Activated CD4-positive, alpha-beta T cell treated with anti-CD3 and anti-CD28 coated beads, Interleukin-2, amount 50 U/mL, for 1 hour (primary cell): ENCODE measurements at places on chromosomes 6 and 20.

DNA sequence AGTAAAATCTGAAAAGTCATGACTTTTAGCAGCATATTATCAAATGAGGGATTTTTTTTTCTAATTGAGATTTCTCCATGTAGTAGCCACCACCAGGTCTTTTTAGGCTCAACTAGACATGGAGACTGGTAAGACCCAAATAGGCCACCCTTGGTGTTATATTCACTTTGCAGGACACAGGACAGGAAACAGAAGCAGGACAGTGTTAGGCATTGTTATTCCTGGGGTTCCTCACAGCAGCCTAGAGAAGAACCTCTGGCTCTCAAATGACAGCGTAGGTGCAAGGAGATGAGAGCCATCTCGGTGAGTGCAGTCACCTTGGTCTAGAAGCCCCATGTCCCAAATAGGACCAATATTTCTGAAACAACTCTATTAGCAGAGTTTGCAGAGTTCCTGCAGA, 19.2 kb upstream of the PBOV1 start:
- no peak for DNase-seq

DNA sequence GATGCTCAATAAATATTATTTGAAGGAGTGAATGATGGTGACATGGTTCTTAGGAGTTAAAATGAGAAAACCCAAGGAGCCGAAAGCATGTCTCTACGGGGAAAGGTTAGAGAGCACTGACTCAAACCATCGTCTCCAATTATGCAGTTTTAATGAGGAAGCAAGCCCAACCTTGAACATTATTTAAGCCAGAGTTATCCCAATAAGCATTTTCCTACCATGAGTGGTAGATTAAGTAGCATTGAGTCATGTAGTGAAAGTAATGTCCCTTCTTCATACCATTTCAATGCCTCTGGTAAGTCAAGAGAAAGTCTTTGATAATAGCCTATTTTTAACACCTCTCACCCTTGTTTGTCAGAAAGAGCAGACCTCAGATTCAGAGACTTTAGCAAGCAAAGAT, 13.5 kb downstream of the TSHZ2 start:
- DNase-seq = no peak

GRCh38 chr6:38687043-38687353, 15.9 kb downstream of the GLO1 start:
- no peak for DNase-seq

DNA sequence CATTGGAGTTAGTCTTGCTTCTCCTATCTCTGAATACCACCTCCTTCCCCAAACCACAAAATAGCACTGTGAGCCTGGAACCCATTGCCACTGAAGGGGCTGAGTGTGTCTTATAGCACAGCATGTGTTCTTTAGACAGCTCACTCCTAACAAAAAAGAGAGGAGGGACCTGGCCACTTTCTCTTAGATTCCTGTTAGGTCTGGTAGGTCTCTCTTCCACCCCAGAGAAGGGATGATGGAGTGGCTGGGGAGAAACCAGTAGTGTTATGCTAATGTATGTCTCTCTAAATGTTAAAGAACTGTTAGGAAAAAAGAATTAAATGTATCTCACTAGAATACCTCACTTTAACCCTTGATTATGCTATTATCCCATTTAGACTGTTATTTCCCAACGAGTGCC, 340.3 kb downstream of the EPHA7 start:
- no peak for DNase-seq

DNA sequence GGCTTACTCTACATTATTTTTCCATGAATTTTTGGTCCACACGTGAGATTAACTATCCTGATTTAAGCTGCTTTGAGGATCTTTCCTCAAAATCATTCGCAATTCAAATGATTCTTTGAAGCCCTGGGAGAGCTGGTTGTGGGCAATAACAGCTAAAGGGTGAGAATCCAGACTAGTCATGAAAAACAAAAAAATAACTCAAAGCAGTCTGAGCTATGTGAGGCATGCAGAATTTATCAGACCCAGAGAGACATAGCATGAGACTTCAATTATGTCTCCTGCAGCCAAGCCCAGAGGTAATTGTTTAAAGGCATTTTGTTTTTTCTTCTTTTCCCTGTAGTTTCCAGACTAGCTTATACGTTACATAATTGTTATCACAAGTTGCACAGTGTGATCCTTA, 517.3 kb upstream of the PTCHD4 start:
- no peak for DNase-seq

DNA sequence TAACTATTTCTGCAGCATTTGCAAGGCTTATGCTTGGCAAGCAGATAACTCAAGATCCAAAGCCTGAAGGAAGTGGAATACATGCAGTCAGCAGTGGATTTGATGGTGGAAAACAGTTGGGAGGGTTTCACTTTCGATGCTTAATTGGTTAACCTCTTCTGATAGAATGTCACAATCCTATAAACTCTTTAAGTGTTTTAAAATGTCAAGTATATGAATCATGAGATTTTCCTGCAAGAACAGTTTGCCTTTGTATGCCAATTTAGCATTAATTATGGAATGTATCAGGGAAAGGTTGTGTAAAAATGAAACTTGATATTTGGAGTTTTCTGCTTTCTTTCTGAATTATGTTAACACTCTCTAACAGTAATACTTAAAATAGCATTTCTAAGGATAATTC, 36.6 kb downstream of the NKX2-4 start:
- DNase-seq = no peak

DNA sequence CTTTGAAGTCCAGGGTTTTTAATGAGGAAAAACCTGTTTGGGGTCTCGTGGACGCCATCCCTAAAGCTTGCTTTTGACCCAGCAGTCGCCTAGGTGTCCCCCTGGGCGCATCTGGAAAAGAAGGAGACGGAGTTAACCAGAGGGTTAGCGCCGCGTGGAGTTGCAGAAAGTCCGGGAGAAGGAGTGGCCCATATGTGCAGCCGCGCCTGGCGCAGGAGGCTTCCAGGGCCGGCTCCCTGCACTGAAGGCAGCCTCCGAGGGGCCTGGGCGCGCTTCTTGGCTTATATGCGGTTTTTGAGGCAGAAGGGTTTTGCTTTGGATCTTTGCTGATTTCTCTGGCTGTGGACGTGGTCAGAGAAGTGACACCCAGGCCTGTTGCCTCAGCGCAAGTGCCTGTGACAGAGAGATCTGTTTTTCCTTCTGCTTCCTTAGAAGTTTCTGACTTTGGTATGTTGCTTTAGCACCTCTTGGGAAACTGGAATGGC, 987 bp downstream of the TMEM181 start:
- no peak for DNase-seq

DNA sequence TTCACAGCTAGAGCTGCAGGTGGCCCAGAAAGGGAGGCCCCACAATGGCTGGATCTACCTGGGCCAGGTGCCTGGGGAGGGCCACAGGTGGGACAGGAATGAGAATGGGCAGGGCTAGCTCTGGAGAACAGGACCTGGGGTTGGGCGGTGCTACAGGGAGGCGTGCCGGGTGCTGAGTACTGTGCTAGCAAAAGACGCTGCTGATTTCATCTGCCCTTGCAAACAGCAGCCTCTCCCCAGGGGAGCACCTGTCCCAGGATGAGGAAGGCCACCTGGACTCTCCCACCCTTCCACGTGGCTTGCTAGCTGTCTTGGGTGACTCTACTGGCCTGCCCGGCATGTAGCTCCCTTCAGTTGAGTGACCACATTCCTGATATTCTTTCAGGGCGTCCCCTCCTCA, 6.6 kb upstream of the YTHDF1 start:
- no peak for DNase-seq

DNA sequence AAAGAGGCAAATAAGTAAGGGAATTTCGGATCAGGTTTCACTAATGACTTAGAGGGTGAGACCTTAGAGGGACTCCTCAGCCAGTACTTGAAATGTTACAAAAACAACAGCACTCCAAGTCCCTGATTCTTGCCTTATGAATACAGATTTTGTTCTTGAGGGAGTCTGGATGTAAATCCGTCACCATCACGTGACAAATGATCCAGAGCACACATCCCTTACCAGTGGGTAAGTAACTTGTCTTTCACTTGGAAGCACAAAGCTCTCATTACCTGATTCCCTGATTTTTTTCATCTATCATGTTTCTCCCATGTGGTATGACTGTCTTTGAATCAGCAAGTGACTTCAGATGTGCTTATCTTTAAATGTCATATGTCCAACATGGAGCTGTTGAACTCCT, 595.3 kb upstream of the POU3F2 start:
- DNase-seq = no peak

DNA sequence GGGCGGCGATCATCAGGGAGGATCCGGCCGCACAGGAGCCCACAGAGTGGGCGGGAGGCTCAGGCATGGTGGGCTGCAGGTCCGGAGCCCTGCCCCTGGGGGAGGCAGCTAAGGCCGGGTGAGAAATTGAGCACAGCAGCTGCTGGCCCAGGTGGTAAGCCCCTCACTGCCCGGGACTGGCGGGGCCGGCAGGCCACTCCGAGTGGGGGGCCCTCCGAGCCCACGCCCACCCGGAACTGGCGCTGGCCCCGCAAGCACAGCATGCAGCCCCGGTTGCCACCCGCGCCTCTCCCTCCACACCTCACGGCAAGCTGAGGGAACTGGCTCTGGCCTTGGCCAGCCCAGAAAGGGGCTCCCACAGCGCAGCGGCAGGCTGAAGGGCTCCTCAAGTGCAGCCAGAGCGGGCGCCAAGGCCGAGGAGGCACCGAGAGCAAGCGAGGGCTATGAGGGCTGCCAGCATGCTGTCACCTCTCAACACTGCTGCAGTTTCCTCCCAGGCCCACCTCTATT, 48.1 kb upstream of the UST start:
- no peak for DNase-seq

GRCh38 chr6:53044071-53044470, 21.1 kb upstream of the FBXO9 start:
- no peak for DNase-seq

DNA sequence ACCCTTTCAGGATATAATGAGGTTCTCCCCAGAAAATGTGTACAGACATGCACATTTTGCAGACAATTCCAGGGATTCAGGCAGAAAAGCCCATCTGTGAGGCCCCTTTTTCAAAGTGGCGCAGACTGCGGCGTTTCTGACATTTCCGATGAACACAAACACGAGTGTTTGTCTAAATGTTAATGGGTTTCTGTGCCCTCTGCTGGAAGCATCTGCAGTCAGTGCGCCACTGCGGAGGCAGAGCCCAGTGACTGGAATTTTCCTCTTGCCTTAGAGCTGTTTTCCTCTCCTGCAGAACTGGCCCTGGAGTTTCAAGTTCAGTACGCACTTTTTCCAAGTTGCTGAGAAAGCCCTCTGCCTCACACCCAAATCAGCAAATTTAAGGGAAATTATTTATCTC, 15.3 kb downstream of the ANKRD60 start:
- DNase-seq = no peak

- no peak for DNase-seq
Measured at GRCh38 chr6:119112812-119113530, 34.5 kb upstream of the FAM184A start.

DNA sequence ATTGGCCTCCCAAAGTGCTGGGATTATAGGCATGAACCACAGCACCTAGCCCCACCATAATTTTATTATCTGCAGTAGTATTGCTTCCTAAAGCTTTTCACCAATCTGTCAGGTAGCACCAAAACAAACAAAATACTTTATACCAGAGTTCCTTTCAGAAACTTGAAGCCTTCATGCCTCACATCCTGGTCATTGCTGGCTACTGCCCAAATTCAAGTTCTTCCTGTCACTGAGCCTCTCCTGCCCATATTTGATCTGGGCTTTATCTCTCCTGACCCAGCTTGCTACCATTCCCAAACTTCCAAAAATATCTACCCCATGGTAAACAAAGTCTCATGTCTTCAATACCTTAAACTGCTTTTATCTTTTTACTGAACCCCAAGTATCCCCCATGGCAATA, 34.9 kb upstream of the DST start:
- no peak for DNase-seq

DNA sequence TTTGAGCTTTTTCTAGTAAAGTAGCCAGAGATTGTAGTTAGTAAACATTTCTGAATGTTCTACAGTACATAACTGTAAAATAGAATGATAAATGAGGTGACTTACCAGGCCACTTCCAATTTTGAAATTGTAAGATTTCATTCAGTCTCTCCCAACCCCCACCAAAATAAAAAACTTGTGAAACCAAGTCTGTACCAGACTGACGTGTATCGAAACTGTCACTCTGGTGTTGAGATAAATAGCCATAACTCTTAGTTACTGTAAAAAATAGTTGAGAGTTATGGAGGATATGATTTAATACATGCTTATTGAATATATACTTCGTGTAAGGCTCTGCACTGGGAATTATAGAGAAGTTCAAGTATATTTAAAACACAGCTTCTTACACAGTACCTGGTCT, 455.7 kb downstream of the PLCB1 start:
- no peak for DNase-seq

GRCh38 chr20:8788831-8789230, 280.1 kb upstream of the PLCB4 start:
- DNase-seq = no peak

DNA sequence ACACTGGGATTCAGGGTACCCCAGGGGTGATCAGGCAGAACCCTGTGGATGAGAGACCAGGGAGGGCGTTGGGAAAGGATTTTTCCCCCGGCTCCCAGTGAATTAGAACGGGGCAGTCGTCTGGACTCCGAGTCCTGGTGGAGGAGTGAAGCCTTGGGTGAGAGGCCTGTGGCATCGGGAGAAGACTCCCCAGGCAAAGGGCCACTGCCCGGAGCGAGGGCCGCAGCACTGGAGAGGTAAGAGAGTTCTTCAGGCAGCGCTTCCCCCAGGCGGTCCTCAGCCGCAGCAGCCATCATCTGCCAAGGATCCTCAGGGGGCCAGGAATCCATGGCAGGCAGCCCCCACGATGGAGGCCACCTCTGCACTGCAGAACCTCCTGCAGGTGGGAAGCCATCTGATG, 663 bp downstream of the C6orf15 start:
- DNase-seq = no peak

DNA sequence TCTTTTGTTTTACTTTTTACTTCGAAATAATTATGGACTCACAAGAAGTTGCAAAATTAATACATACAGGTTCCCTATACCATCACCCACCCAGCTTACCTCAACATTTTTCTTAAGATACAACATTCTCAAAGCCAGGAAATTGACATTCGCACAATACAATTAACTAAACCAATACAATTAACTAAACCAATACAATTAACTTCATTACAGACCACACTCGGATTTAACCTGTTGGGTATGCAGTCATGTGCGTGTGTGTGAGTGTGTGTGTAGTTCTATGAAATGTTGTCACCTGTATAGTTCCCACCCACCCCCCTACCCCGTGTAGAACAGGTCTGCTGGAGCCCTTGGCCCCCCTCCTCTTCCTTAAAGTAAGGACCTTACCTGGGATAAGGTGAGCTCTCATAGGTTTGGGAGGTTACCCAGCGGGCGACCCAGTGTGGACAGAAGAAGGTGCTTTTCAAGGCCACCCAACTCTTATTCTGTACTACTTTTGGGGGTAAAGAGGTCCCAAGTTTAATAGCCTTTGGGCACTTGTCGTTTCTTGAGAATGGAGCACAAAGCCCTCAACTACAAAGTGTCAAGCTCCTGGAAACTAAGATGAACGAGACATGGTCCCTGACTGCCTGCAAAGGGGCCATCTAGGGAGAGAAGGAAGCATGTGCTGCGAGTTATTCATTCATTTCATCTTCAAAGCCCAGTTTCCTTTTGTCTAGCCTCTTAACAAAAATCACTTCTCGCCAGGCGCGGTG, 544 bp upstream of the STK38 start:
- no peak for DNase-seq

GRCh38 chr20:10067321-10067720, 32.5 kb downstream of the ANKEF1 start:
- no peak for DNase-seq

DNA sequence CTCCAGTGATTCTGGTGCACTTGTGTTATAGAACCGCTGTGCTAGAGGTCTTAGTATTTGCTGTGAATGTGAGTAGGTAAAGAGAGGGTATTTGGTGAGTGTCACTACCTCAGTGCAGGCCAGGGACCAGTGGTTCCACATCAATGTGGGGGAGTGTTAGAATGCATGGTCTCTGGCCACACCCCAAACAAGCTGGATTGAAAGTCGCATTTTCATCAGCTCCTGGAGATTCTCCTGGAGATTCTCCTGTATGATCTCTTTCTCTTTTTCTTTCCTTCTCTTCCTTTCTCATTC, 26.8 kb upstream of the BCAS1 start:
- DNase-seq = no peak
